Kasumi-1 (cell line): ENCODE measurements at places on chromosomes 2 and 18.

GRCh38 chr18:14174706-14175085 lies 42.5 kb upstream of the ZNF519 start:
- DNase-seq, result no peak

DNA sequence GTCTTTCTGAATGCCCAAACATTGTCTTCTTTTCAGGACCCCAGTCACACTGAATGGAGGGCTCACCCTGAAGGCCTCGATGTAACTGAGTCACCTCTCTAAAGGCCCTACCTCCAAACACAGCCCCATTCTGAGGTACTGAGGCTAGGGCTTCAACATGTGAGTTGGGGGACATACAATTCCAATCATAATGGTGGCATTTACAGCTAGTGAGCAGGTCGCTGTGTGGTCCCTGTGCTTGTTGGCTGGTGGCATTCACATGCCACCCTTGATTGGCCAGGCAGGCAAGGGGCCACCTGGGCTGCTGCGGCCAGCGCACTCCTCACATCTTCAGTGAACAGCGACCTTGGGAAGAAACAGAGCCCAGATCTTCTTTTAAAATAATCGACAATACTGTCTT lies 30.7 kb downstream of the AMER3 start:
- no peak for DNase-seq

- DNase-seq, result no peak
These were observed 11.2 kb downstream of the SLC66A3 start for GRCh38 chr2:11166476-11166875.

DNA sequence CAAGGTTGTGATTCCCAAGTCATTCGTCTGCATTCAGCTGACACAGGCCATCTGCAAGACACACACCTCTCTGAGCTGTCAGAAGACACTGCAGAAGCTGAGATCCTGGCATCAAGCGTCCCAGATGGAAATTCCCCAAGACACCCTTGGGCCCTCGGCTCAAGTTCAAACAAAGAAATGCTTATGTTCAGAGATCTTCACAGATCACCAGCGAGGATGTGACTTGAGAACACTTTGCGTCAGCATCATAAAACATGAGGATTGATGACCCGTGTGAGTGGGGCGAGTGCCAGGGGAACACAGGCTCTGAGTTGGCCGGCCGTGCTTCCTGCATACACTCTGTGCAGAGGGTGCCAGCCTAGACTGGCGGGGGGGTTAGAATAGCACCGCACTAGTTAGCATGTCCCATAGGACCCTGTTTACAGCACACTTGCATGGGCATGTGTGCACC lies 36.8 kb downstream of the KCNIP3 start:
- no peak for DNase-seq

DNA sequence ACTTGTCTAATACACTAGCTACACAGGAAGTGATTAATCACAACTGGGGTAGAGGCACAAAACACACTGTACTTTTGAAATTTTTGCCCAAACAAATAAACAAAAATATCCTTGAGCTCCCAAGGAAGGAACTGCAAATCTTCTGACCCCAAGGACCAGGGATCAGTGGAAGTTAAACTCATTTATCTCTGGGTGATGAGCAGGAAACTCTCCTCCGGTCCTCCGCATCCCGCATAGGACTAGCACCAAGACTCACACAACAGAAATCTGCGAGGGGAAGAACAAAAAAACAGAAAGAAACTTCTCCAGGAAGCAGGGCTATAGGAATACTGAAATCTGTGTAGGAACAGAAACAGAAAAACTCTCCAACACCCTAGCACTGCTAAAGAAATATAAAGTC lies 650.3 kb downstream of the DCDC2C start:
- DNase-seq, result no peak

DNA sequence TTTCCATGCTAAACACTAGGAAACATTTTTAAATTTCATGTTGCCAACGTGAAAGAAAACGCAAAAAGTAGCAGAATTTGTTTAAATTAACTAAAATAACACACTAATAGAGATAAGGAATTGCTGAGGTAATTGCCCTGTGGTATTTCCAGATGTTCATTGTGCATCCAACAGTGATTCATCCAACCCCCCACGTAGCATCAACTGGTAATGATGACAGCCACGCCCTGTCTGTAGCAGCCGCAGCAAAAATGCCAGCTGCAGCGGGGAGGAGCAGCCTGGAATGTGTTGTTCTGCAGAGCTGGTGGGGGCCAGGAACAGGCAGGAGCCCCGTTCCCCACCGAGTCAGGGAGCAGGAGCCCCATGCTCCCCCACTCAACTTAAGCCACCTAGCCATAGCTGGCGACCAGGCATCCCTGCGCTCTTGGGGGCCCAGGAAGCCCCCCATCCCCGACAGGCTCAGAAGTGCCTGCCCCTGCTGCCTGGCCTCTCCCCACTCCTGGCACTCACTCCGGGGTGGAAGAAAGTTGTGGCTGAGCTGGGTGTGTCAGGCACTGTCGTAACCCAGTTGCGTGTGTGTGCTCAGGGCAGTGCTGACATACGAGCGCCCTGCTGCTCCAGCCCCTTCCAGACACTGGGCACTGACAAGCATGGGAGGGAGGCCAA lies 695.1 kb upstream of the ACVR2A start:
- no peak for DNase-seq

- DNase-seq, result no peak
These were observed 160.0 kb upstream of the STON1 start for GRCh38 chr2:48369971-48370370.

- DNase-seq, result no peak
These were observed 9.1 kb downstream of the MPPE1 start for GRCh38 chr18:11899063-11899462.

DNA sequence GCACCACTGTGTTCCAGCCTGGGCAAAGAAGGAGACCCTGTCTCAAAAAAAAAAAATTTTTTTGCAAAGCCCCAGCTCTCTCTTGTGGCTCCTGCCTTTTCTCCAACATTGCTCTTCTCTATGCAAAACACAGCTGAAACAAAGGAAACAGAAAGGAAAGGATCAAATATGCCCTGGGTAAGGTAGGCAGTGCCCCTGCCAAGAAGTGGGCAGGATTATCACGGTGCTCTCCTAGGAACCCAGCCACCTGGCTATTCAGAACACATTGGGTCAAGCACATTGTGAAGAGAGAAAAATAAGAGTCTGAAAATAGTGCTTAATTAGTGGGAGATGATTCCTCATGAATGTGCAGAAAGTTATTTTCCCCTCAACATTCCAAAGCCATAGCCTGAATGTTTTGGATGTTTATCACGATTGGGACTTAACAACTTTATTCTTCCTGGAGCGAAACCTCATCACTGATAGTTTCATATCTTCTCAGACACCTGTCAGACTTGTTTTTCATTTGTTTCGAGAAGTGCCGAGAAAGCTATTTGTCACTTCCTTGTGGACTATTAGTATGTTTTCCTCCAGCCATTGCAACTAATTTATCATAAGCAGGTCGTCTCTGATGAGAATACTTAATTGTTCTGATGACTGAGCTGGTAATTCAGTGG lies 42.7 kb upstream of the RPL31 start:
- DNase-seq, result no peak

DNA sequence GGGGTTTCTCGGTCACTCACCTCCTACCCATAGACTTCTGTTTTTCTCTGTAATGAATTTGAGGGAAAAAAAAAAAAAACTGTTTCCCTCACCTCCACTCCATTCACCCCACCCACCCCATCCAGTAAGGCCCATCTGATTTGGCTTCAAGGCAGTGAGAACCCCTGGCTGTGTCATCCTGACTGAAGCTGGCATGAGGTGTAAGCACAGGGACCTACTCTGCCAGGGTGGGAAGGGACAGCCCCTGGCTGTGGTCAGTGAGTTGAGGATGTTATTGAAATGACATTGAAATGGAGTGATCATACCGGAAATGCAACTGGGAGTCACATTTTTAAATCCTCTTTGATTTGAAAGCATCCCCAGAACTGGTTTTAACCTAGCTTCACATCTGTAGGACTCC lies 19.1 kb upstream of the BCL2L11 start:
- no peak for DNase-seq

DNA sequence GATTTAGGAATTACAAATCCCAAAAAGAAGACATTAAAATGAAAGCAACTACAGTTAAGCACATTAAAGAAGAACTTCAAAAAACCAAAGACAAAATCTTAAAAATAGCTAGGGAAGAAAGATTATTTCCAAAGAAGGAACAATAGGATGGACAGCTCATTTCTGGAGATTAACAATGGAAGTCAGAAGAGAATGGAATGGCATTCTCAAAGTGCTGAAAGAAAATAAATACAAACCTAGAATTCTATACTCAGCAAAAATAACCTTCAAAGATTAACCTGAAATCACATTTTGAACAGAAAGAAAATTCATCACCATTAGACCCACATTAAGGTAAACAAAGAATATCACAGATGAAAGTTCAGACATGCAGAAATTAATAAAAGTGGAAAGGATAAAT lies 229.2 kb downstream of the HDAC4 start:
- DNase-seq, result no peak

DNA sequence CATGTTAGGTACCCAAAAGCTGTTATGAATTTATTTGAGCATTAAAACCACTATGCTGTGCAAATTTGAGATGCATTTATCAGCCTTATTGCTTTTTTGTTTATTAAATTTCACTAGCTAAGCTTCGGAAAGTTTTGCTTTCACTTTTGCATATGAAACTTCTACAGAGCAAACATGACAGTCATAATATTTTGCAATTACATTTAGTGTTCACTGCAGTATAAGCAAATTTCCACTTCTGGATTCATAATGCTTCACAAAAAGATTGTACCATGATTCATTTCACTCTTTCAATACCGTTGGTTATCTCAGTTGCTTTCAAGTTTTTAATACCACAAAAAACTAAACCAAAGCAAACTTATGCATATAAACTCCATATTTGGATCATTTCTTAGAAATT lies 228.7 kb upstream of the SLC8A1 start:
- no peak for DNase-seq

DNA sequence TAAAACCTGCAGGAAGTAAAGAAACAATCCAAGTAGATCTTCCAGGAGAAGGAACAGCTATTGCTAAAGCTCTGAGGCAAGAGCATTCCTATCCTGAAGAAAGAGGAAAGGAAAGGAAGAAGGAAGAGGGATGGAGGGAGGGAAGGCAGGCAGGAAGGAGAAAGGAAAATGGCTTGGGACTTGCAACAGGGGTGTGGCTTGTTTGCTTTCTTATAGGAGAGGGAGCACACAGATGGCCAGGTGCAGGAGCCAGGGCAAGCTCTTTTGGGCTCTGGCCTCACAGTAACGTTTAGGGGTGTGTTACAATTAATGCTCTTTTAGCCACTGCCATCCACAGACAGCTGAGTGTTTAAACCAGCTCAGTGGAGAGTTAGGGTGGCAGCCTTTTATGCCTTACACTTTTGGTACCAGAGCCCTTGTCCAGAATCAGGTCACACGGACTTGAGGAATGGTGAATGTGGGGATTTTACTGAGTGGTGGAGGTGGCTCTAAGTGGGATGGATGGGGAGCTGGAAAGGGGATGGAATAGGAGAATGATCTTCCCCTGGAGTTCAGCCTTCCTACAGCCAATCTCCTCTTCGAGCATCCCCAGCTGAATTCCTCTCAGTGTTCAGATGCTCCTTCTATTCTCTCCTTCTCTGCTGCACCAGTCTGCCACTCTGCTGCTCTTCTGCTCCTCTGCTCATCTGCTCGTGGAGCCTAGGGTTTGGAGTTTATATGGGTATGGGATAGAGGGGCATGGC lies 108.7 kb upstream of the SLC39A10 start:
- no peak for DNase-seq

DNA sequence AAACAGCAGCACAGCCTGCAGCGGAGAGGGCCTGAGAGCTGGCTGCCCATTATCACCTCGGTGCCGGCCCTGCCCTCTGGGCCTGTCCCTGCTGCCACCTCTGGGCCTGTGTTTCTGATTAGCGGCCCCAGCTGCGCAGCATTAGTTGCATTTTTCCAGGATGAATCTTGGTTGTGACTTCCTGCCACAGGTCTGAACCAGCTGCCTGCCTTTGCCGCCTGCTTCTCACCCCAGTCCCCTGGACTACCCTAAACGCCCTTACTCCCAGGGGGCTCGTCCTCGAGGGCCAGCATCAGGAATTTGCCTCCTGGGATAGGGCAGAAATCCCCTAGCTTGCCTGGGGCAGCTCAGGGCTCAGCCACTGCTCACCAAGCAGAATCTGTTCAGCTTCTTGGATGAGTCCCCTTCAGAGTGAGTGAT lies 342.8 kb downstream of the DYSF start:
- DNase-seq, result no peak

GRCh38 chr2:241110089-241110606 lies 8.1 kb upstream of the MTERF4 start:
- no peak for DNase-seq

GRCh38 chr2:60442608-60443007 lies 110.8 kb downstream of the BCL11A start:
- no peak for DNase-seq

GRCh38 chr18:21955757-21956652 lies 213.4 kb upstream of the GATA6 start:
- DNase-seq, result peak; percentile 63

- DNase-seq, result no peak
These were observed 128.7 kb downstream of the SATB2 start for GRCh38 chr2:199329031-199329430.

DNA sequence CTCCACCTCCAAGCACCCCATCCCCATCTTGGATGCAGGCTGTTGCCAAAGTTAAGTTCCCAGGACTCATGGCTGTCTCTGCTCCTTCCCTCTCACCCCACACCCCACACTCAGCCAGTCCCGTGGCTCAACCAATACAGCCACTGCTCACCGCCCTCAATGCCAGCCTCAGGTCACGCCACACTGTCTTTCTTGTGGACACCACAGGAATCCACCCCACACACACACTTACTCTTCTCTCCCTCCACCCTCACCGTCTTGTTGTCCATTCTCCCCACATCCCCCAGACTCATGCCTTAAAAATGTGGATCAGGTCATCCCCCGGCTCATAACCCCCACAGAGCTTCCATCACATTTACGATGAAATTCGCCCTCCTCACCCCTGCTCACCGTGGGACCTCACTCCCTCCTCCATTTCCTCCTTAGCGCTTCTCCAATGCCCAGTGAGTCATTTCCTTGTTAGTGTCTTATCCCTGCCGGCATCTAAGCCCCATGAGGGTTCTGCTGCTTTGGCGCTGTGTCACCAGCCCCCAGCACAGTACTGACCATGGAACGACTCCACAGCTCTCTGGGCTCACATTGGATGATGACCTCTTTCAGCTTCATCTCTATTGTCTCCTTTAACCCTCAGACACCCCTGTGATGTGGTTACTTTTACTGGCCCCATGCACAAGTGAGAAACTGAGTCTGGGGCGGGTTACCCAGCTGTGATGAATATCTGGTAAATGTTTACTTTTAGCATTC lies 13.8 kb downstream of the MLPH start:
- DNase-seq, result peak; percentile 27

- no peak for DNase-seq
These were observed 74.2 kb downstream of the MBD2 start for GRCh38 chr18:54150226-54150625.
